ENCODE measurements at places on chromosomes 6 and 20.

GRCh38 chr20:46027245-46027853 lies 1.7 kb upstream of the SLC12A5 start:
- no peak for ATAC-seq

GRCh38 chr20:55449091-55449490 lies 556.2 kb downstream of the CBLN4 start:
- ATAC-seq: no peak

DNA sequence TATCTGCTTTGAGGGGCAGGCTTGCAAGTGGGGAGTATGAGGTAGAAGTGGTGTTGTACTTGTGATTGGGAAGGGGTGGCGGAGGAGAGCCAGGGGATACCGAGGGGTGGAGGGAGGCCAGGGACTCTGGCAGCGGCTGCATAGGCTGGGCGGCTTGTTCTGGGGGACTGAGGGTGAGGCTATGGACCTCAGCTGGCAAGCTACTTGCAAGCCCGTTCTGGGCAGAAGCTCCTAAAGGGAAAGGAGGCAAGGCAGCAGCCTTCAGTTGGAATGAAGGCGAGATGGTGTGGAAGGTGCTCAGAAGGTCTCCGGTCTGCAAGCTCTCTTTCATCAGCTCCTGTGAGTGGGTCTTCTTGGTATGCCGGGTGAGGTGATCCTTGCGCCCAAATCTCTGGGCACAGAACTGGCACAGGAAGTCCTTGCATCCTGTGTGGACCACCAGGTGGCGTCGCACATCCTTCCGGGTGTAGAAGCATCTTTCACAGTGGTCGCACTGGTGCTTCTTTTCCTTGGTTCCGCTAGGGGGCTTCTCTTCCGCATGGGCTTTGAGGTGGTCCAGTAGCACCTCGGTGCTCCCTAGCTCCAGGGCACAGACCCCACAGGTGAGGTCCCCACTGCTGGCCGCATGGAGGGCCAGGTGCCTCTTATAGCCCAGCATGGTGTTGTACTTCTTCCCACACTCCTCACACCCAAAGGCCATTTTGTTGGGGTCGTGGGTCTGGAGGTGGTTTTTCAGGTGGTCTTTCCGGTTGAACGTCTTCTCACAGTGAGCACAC lies 66.0 kb downstream of the PLAGL1 start:
- ATAC-seq: no peak

DNA sequence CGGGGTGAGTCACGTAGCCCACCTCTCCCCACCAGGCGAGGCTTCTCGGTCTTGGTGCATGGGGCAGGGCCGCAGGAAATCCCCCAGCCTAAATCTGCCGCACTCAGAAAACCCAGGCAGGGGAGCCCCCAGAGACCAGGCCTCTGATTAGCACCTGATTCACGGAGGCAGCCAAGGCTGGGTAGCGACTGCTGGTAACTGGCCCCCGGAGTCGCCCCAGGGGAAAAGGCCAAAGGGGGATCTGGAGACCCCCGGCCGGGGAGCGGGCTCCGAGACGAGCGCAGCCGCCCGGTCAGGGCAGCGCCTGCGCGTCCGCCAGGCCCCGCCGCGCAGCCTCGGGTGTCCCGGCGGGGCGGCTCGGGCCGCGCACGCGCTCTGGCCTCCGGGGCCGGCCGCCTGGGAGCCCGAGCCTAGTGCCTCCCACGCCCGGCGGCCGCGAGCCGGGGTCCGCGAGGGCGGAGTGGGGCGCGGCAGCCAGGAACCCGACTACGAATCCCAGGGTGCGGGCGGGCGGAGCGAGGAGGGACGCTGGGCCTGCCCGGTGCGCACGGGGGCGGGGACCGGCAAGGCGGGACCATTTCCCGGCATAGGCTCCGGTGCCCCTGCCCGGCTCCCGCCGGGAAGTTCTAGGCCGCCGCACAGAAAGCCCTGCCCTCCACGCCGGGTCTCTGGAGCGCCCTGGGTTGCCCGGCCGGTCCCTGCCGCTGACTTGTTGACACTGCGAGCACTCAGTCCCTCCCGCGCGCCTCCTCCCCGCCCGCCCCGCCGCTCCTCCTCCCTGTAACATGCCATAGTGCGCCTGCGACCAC lies at the start of gene DUSP22:
DUSP22 (plus strand) TSS at position 791 of the 809 bp plus-strand sequence. CDS start 53 bp downstream, outside the sequence.
- peak; percentile 80 for ATAC-seq

GRCh38 chr6:157461000-157461915 lies 80.3 kb downstream of the ZDHHC14 start:
- ATAC-seq: peak; percentile 86

- ATAC-seq: no peak
Observed at GRCh38 chr6:83341765-83342164, 89.1 kb downstream of the ME1 start.

GRCh38 chr6:53796451-53796780 lies 1.6 kb downstream of the LRRC1 start:
- ATAC-seq: no peak

- peak; percentile 77 for ATAC-seq
Observed at GRCh38 chr6:156886409-156886808, 109.2 kb downstream of the ARID1B start.

DNA sequence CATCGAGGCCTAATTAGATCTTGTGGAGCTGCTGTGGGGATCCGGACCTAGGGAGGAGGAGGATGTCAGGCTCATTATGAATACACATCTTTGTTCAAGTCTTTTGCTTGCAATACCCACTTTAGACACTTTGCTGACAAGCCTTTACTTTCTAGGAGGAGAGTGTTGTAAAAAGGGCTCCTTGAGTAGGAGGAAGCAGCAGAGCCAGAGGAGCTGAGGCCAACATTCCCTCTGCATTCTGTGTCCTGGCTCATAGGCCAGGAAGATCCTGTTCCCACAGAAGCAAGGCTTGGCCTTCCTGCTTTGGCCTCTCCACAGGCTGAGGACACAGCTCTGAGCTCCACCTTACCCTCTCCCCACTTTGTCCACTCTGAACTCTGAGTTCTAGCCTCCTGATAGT lies 67.1 kb downstream of the TPD52L1 start:
- ATAC-seq: no peak

DNA sequence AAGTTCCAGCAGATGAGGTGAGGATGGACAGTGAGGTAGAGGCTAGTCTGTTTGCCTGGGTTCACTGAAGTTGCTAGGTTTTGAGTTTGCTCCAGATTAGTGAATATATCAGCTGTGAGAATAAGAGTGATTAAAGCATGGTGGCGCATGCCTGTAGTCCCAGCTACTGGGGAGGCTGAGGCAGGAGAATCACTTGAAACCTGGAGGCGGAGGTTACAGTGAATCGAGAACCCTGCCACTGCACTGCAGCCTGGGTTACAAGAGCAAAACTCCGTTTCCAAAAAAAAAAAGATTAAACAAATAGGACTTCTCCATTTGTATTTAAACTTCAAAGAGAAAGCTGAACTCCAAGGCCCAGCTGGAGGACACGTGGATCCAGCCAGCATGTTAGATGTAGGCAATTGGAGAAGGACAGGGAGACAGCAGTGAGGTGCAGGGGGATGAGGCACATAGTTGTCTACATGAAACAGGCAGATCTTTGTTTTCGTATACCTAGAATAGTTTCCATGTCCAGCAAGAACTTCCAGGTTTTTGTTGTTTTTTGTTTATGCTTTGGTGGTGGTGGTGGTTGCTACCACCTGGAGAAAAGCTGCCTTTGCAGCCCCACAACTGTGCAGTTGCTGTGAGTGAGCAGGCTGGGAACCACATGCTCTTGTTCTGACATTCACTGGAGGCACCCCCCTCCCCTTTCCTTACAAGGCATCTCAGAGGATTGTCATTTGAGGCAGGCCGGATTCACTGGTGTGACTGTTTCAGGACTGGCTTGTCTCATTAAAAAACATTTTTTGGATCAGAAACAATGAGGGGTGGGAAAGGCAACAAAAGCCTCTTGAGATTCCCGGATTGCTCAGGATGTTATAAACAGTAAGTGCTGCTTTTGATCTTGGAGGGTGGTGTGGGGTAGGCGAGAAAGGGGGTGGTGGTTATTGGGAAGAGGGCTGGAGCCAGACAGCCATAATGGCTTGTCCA lies 72.3 kb downstream of the JARID2 start:
- no peak for ATAC-seq

- no peak for ATAC-seq
Observed at GRCh38 chr20:13891575-13891974, 98.8 kb downstream of the SEL1L2 start.

DNA sequence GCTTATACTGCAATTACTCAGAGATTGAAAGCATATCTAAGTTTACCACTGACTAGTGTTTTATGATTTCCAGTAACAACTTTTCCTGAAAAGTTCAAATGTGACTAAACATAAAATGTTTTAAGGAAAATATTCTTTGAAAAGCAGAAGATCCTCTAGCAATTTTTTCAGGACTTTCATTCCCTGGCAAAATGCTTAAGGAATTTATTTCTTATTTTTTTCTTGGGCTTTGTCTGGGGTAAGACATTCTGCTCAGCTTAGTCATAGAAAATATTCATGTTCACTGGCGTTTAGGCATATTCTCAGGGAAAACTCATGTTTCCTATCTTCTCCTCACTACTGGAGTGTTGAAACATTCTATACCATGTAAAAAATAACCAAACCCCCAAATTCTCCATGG lies 235.3 kb upstream of the CEP162 start:
- ATAC-seq: no peak

GRCh38 chr6:167408235-167408869 lies 83.5 kb downstream of the TTLL2 start:
- no peak for ATAC-seq

- peak; percentile 86 for ATAC-seq
Observed at GRCh38 chr20:1664911-1665310, 7.3 kb upstream of the SIRPG start.

- no peak for ATAC-seq
Observed at GRCh38 chr6:107495196-107495643, 5.3 kb downstream of the SOBP start.

- ATAC-seq: no peak
Observed at GRCh38 chr6:113530769-113531168, 326.4 kb upstream of the MARCKS start.

GRCh38 chr6:13044390-13044789 lies 283.9 kb downstream of the TBC1D7 start:
- ATAC-seq: no peak

GRCh38 chr6:144171406-144171805 lies 21.1 kb downstream of the STX11 start:
- ATAC-seq: no peak

DNA sequence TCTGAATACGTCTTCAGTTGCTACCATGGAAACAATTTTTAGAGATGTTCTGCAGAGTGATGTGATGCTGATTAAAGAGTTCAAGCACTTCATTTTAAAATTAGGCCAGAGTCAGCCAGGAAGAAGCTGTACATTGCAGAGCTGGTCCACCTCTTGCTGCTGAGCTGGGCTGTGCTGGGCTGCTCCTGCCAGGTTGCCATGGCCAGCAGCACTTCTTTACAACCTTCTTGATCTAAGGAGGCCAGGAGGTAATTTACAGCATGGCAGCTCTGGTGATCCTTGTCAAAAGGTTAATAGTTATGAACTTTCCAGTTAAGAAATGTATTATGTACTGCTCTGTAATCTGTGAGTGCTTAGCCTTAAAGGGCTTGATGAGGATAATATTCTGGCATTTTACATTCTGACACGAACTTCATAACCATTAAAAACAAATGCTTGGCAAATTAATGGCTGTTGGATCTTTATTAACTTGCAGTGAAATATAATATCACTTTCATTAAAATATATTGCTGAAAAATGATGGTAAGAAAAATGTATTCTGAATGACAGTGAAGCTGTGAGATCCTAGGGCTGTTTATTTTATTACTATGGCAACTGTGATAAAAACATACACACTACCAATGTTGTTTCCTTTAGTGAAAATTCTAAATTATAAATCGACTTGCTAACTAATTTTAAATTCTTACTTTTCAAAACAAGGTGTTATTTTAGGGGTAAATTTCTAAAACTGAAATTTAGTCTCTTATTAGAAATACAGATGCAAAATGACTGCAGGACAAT lies 259.7 kb downstream of the RFPL4B start:
- ATAC-seq: no peak

- ATAC-seq: no peak
Observed at GRCh38 chr6:125009578-125009977, 47.3 kb downstream of the RNF217 start.
